ENCODE measurements at places on chromosomes 7 and 10.
A peak's percentile ranks its signal among the peaks of the same experiment; 100 is the strongest.

- DNase-seq: no peak
Observed at GRCh38 chr10:77841711-77842375, 84.7 kb downstream of the DLG5 start.

- DNase-seq: peak; percentile 13
Observed at GRCh38 chr10:122298598-122299301, 27.7 kb downstream of the BTBD16 start.

DNA sequence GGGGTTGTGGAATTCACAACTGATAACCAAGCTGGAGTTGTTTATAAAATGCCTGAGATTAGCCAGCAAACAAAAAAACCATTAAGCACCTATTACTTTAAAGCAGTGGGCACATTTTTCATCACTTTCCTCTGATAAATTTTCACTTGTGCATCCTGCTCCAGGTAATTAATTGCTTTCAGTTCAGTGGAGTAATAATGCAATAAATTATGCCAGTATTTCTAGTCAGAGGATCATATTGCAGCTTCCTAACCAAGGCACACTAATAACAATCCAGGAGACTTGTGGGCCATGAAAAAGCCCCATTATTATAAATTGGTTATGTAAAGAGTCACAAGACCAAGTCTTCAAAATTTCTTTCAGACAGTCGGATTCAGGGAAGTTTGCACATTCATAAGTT, 193.2 kb downstream of the LRMDA start:
- no peak for DNase-seq

GRCh38 chr10:71982269-71983178, 18.3 kb downstream of the CHST3 start:
- no peak for DNase-seq

DNA sequence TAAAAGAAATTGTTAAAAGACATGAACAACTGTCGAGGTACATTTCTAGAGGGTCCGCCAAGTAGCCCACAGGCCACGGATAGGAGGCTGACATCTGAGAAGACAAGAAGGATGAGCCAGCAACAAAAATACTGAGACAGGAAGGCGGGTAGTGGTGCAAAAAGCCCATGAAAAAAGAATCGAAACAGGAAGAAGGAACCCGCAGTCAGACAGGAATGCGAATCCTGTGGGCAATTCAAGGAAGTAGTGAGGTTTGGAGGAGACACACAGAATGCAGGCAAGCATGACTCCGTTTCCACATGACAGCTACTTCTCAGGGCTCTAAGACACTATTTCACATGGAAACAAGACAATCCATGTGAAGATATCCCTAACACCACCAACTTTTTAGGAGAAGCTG, 125.2 kb downstream of the DOCK4 start:
- DNase-seq: no peak

- no peak for DNase-seq
Observed at GRCh38 chr7:156722043-156722826, 81.7 kb downstream of the RNF32 start.

DNA sequence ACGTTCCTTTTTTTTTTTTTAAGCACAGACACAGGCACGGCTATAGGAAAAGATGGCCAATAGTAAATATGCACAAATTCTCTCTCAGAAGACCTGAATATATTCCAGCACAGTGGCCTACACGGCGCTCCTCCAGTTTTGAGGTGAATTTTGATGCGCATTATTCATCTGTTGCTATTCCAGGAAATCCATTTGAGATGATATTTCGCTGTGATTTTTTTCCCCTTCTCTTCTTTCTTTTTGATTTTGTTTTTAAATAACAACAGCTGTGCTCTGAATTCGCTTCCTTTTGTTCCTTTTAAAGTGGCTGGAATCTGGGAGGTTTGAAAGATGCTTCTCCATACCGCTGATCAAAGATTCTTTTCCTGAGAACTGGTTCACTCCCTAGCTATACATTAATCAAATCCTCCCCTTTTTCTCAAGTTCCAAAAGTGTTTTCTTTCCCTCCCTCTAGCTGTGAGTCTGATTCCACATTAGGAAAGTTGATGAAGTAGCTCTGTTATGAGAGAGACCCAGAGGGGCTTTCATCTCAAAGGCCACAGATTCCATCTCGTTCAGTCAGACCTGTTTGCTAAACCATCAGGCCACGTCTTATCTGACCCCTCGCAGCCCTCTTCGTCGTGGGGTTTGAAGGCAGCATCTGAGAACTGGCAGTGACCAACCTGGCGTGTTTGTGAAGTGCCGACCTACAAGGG, 602.7 kb upstream of the NRP1 start:
- no peak for DNase-seq

- DNase-seq: no peak
Observed at GRCh38 chr10:100372415-100373297, 25.6 kb downstream of the SCD start.

GRCh38 chr7:98211221-98211675, at the start of gene BHLHA15:
Gene BHLHA15 (plus strand): TSS chr7:98211439. CDS start chr7:98212310, 871 bp downstream.
- DNase-seq: no peak

DNA sequence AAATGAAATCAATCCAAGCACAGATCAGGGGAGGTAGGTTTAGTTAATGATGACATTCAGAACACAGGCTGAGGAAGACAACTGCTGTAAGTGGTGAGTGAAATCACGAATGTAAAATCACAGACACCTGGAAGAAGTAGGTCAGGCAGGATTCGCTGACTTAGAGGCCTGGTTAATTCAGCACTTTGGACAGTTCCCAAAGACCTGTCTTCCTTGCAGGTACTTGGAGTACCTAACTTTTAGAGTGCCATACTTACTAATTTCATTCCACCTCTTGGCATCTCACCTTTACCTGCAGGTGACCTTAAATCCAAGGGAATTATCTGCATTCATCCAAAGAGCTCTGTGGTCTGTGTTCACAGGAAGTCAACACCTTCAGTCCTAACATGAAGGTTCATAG, 822.3 kb downstream of the PHTF2 start:
- no peak for DNase-seq

GRCh38 chr7:116669769-116670168, 2.2 kb upstream of the MET start:
- no peak for DNase-seq

- DNase-seq: no peak
Observed at GRCh38 chr10:133335246-133336117, 1.2 kb downstream of the CALY start.

DNA sequence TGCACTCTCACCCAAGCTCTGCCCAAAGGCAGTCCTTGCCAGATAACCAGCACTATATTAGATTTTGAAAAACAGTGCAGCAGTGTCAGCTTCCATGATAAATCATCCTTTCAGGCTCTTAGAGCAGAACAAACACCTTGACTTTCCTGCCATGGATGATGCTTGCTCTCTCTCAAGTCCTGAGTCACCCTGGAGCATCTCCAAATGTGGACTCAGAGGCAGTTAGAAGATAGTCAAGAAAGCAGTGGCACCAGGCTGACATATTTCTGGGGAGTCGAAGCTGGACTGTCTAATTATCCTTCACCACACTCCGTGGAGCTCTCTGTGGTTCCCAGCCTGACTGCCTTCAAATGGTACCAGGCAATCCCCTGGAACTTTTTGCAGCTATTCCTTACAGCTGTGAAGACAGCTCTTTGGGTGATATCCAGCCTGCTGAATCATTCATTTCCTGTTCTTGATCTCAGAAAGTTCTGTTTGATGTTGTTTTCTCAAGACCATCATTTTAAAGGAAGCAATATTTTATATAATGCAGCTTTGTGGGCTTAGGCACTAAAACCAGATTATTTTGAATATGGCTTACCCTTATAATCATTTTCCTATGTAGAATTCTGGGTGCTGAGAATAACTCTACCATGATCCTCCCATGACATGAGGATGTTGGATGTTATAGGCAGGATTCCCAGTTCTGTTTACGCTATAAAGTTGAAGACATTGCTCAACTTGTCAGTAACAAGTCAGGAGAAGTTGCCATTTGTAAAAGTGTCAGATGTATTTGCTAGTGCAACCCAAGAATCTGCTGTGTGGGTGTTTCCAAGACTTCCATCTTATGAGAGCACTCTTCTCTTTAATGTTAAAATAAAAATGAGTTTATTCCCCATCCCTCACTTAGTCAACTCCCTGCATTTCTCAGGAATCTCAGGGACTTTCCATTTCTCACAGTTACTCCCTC, 233.8 kb downstream of the C7orf25 start:
- DNase-seq: no peak

DNA sequence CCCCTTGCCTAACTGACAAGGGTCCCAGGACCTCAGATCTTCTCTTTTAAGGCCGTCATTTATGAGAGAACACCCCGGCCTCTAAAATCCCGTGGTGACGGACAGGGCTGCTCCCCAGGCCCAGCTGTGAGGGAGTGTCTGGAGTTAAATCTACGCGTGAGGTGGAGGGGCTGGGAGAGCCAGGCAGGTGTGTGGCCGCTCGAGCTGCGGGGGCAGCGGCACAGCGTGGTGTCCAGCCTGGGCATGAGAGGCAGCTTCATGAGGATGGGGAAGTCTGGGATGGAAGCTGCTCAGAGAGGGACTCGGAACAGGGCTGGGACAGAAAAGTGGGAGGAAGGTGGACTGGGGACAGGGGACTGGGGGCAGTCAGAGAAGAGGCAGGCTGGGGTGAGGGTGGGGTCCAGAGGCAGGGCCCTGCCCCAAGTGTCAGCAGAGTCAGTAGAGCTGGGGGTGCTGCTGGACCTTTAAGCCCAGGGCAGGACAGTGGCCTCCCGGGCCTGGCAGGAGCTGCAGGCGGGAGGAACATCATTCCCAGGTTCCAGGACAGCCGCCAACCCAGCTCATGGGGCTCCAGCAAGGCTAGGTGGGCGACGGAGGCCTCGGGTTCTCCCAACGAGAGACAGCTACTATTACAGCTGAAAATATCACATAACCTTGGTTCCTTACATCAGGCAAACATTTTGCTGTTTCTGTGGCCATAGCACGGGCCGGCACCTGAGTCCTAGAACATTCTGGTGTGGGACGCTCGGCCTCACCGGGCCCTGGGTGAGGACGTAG, 55.2 kb downstream of the JAKMIP3 start:
- DNase-seq: no peak

DNA sequence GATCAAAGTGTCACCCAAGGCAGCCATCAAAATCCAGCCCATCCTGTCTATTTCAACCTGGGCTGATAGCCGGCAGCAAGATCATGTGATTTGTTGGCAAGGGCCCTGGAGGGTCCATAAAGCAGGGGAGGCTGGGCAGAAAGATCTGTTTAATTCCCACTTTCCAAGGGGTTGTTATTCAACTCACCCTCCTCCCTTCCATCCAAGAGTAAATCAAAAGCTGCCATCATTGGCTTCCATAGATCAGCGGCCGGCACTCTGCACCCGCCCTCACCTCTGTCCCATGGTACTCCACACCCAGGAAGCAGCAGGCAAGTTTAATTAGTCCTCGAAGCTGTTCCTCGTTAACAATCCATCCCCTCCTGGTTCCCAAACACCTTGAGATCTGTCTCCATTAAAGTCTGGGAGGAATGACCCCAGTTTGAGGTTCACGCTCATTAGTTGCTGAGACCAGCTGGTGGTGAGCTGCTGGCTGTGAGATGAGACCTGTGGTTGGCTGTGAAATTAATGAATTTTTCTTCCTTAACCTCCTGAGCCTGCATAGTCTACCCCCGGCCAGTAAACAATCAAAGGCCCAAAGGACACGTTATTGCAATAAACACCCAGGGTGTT, 120.6 kb upstream of the CHST15 start:
- DNase-seq: no peak

DNA sequence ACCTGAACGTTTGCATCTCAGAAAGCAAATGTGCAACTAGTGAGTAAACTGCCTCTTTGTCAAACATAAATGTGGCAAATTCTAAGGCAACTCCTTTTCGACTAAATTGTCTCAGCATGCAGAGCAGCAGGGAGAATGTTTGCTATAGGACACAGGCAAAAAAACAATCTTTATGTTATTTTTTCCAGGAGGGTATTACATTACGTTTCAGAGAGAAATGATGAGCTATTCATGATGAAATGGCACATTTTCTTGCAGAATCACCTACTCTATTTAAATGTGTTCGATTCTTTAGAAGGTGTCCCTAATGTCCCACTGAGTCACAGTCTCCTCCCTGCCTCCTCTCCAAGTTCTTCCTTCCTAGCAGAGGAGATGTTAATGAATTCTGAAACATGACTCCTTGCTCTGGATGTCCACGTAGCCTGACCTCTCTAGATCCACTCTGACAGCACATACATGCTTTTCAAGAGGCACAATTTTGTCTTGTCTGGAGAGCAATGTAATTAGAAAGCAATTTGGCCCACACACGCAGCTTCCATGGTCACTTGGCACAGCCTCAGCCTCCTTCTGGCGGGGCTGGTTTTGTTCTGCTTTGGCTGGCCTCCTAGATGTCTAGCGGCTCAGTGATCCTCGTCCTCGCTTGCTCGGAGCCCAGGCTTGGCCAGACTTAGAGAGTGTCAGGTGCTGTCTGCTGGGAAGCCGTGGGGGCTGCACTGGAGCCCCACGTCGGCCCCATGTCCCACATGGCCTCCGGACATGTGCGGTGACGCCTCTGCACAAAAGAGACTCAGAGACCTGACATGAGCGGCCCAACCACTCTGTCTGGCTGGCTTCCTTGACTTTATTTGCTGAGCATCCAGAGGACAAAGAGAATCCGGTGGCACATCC, 125.7 kb upstream of the ZNF438 start:
- no peak for DNase-seq

DNA sequence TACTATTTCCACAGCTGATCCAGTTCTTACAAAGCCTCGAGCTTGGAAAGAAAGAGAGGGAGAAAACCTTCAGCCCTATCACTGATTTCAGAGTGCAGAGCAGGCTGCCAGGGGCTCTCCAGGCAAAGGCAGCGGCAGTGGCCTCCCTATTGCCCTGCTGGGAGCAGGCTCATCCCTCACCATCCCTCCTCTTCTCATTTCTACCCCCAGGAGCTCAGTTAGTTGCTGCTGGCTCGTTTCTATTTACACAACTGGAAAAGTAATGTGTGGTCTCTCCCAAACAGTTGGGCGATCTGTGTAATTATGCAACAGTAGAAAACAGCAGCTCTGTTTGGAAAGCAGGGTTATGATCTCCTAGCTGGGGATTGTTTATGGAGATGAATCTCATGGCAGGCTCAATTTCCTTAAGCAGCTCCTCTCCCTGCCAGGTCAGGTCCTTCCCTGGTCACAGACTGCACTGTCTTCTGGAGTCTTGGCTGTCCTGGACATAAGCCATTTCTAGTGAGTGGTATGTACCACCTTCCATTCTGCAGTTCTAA, 28.7 kb upstream of the TNS3 start:
- DNase-seq: no peak

- DNase-seq: no peak
Observed at GRCh38 chr7:45574669-45575500, 717 bp downstream of the ADCY1 start.

GRCh38 chr10:47438857-47439474, 44.9 kb downstream of the ANXA8 start:
- DNase-seq: peak; percentile 3

DNA sequence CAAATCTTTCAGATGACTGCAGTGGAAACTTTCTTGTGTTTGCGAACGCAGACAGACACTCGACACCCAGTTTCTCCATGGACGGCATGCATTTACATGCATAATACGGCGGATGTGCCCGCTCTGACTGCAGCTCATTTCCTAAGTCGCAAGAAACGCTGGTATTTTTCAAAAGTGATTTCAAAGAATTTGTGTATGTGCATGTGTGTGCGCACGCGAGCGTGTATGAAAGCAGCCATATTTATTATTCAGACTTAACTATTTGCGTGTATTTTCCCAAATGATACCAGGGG, 436.5 kb upstream of the MGMT start:
- no peak for DNase-seq

- DNase-seq: no peak
Observed at GRCh38 chr7:28607855-28608193, 195.5 kb downstream of the CREB5 start.

GRCh38 chr7:65269150-65269856, 104.4 kb upstream of the ZNF92 start:
- DNase-seq: peak; percentile 93

- no peak for DNase-seq
Observed at GRCh38 chr7:36652431-36652830, 71.9 kb downstream of the AOAH start.

All from NCI-H1048 (cell line).